ENCODE measurements at places on chromosomes 1 and 21. TPM values are rescaled to one million over a fixed set of nuclear protein-coding genes. Genes with fewer than 3 reads are reported as not detected.

- DNase-seq: no peak
Observed at GRCh38 chr21:31985398-31985797, 112.6 kb downstream of the HUNK start.

- DNase-seq: peak; percentile 5
Observed at GRCh38 chr1:110914676-110915075, 41.7 kb downstream of the CD53 start.

DNA sequence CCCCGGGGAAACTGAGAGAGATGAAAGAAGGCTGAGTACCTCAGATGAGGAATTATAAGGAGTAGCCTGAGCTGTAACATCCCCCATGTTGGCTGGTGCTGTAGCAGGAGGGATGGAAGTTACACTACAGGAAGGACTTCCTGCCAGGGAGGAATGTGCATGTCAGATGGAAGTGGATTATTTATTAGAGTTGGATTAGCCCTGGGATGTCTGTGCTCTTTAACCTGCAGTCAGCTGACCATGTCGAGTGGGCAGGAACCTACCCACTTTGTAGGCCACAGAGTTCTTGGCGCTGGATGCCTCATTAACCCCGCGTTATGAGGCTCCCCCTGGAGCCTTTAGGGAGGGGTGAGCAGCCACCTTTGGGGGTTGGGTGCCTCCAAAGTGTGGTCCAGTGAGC, 757 bp upstream of the SEMA4A start:
- no peak for DNase-seq

DNA sequence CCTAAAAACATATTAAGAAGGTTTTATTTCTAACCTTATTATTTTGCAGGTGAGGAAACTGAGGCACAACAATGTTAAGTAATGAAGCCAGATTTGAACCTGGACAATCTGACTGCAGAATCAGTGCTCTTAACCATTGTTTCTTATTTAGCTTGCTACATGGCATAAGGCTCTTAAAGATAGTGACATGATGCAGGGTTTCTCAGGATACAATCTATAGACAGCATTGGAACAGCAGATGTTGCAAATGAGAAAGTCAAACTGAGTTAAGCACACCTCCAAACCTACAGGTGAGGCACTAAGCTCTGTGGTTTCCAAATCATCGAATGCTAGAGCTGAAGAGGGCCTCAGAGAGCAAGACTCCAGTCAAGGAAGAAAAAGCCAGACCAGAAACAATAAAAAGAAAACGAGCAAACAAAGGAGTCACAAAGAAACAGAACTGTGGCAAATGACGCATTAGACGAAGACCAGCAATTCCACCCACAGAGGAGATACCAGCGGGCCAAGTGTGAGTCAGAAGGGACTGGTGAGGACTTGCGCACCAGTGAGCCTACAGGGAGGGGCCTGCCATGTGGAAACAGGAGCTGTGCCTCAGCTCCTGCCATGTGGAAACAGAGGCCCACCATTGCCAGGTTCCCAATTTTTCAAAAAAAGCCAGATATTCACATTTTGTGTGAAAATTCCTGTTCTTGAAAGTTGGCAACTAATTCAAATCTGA, 14.4 kb downstream of the CD58 start:
- DNase-seq: peak; percentile 48

GRCh38 chr1:53393325-53393792, 65.5 kb upstream of the LRP8 start:
- peak; percentile 59 for DNase-seq

- no peak for DNase-seq
Observed at GRCh38 chr1:165355139-165355976, 1.2 kb downstream of the LMX1A start.

- no peak for DNase-seq
Observed at GRCh38 chr1:205629751-205630150, 2.1 kb downstream of the ELK4 start.

DNA sequence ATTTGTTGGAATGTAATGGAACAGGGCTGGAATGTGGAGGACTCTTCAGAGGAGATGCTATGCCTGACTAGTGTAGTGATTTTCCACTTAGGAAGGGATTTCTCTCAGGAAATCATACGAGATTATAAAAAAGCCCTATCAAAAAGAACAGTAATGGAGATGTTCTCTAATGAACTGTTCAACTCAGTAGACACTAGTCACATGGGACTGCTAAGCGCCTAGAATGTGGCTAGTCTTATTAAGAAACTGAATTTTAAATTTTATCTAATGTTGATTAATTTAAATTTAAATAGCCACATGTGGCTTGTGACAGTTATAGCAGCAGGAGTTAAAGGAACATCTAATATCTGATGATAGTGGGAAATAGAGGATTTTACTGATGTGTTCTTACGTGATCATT, 94.0 kb downstream of the SLC35F3 start:
- no peak for DNase-seq

DNA sequence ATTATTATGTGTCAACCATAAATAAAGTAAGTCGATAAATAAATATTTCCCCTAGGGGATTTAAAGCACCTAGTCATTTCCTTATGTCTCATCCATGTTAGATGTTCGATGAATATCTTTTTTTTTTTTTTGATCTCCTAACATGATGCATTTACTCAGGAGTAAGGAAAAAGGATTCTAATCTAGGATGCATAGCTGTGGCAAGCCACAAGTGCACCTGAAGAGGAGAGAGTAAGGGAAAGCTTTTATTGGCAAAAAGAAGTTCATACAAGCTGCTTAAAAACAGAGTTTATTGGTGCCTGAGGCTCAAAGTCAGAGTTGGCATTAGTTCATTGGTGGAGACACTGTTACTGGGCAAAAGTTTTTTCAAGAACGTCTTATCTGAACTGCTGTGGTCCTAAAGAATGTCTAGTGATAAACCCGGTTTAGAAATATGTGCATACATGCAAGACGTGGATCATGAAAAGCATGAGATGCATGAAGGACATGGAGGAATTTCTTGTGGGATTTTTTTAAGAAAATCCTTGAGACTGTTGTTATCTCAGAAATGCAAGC, 51.7 kb downstream of the SWT1 start:
- DNase-seq: peak; percentile 2

DNA sequence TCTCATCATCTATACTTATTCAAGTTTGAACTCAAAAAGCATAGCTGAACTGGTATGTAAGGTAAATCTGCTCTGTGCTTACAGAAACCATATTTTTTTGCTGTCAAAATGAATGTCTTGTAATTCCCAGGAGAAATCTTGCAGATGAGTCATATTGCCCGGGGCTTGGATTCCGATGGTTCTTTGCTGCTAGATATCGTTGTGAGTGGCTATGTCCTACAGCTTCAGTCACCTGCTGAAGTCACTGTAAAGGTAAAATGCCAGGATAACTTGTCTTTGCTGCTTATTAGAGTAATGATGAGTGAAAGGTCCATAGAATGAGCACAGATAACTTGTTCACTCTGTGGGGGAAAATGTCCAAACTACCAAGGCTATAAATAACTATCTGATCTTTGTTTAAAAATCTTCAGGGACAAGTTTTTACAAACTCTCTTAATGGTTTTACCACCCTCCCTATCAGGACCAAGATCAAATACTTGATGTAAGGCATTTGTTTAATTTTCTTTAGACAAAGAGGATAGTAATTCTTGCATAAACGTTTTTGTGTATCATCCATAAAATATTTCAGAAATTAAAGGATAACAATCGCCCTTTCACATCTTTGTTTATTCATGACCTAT, 222.3 kb downstream of the TPR start:
- peak; percentile 75 for DNase-seq

DNA sequence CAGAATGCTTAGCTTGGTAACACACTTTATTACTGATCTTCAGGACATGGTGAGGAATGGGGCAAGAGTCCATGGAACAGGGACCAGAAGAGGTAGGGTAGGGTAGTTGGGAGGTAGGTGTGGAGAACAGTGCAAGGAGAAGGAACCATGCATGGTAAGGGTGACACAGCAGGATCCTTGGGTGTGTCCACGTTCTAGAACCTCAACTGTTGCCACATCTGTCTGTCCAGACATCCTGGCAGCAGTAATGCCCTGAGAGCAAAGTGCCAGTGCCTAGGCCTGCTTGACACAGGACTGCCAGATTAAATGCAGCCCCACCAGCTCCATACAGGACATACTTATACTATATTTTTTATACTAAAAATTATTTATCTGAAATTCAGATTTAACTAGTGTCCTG, 13.9 kb downstream of the DMAP1 start:
- no peak for DNase-seq

- no peak for DNase-seq
Observed at GRCh38 chr1:233319272-233319671, 8.3 kb upstream of the MAP3K21 start.

GRCh38 chr1:43978551-43979260, at the start of gene B4GALT2:
TSS of gene B4GALT2 (plus strand) at chr1:43979210. CDS start at chr1:43981161, 1,951 bp downstream.
- DNase-seq: no peak

DNA sequence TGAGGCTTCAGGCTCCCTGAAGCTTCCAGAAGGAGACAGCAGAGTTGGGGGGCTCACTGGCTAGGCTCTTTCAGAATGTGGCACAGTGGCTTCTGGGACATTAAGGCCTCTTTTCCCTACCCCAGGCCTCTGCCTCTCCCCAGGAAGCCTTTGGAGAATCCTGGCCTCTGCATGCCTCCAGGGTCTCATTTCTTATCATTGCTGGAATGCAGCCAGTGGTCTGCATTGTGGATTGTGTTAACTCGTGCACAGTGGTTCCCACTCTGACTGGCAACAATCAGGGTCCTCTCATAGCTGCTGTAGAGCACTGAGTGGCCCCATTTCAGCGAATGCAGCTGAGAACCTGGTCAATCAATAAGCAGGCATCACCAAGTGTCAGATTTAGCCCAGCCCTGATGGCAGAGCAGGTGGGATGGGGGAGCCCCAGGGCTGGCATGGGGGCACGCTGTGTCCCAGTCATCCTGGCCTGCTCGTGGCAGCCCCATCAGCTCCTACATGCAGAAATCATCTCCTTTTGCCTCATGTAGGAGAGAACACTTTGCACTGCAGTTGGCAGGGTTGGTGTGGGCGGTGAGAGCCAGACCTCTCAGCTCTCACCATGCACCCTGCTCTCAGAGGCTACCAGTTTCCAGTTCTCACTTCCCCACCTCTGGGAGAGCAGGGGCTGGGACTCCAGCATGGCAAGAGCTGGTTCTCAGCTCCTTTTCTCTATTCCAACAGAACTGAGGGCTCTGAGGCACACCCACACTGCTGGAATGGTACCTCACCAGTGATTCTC, 13.4 kb downstream of the ADORA1 start:
- DNase-seq: no peak

GRCh38 chr21:29074007-29074376, 544 bp upstream of the CCT8 start:
- no peak for DNase-seq

GRCh38 chr1:183443011-183443410, 24.8 kb upstream of the NMNAT2 start:
- DNase-seq: no peak

DNA sequence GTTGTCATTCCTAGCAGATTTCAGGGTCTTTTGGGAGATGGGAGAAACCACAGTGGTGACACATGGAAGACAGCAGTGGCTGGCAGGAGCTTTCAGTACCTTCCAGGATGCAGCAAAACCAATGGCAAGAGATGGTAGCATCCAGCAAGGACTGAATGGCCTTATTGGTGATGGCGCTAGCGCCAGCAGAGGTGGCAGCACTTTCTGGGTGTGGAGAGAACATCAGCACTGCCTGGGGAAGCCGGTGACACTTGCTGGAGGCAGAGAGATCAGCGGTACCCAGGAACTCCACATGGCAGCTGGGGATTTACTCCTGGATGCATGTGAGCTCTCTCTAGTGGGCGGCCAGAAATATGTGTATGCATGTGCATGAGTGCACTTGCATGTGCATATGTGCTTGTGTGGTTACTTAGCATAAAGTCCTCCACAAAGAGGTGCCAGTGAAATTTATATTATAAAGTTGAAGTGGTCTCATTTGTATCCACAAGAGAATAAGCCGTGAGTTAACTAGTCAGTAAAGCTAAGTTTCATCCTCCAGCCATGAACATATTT, 364.7 kb downstream of the LMX1A start:
- DNase-seq: no peak

- peak; percentile 79 for DNase-seq
Observed at GRCh38 chr1:172443666-172444453, at the start of gene PIGC. TSS of gene PIGC (minus strand) at chr1:172444069. CDS start at chr1:172442622, 1,447 bp downstream.

DNA sequence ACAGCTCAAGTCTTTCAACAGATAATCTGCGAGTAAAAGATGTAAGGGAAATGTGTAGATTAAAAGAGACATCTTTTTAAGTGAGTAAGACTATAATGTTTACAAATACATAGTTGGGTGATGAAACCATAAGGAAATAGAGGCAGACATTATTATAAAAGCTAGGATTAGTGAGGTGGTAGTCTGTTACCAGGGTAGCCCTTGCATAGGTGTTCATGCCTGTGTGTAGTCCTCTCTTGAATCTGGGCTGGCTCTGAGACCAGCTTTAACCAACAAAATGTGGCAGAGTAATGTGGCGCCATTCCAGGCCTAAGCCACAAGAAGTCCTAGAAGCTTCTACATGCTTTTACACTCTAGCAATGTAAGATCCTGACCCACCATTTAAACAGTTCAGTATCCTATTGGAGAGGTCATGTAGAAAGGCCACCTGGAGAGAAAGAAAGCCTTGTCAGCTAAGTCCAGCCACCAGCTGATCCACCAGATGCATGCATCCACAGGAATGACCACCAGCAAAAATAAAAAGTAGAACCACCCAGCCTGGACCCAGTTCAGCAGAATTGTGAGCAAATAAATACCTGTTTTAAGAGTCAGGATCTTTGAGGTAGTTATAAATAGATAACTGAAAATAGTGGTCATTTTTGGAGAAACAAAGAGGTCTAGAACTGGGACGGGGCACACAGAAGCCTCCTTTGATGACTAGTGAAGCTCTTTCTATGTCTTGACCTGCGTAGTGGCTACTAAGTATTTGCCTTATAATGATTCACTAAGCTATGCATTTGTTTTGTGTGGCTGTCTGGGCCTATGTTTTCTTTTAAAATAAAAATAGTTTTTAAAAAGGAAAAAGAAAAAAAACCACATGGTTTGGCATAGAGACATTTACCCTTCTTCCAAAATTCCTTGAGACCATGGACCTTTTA, 8.1 kb downstream of the NIBAN1 start:
- DNase-seq: no peak

DNA sequence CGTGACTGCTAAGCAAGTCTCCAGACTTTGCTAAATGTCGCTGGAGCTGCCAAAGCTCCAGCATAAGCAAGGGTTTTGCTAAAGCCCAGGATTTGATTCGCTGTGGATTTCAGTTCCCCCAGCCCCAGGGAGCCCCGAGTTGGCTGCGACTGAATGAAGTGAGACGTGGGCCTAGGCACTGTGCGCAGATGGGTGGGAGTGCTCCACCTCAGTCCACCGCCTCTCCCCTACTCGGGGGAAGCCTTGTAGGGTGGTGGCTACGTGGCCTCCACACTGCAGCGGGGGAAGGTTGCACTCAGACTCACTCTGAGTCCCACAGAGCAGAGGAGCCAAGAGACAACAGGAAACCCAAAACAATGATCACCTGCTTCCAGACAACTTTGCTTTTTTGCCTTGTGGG, 397.8 kb upstream of the VAMP3 start:
- DNase-seq: no peak

PRR9 gene
- not detected for total RNA-seq

ARHGAP30 gene
- not detected for total RNA-seq

RAB7B gene
- 9.1 TPM for total RNA-seq

CCDC18 gene
- 7.3 TPM for total RNA-seq

OR2G6 gene
- not detected for total RNA-seq

CYP4Z1 gene
- total RNA-seq: not detected

MR1 gene
- 5.0 TPM for total RNA-seq

SPATA45 gene
- total RNA-seq: not detected

LCE3B gene
- total RNA-seq: not detected

CFAP298 gene
- total RNA-seq: 8.1 TPM

NFASC gene
- total RNA-seq: 0.28 TPM
